ENCODE measurements at places on chromosomes 6 and 20.
A peak's percentile ranks its signal among the peaks of the same experiment; 100 is the strongest.

GRCh38 chr6:2579241-2579761 lies 171.4 kb downstream of the MYLK4 start:
- no peak for DNase-seq

GRCh38 chr20:16057651-16058050 lies 515.6 kb downstream of the KIF16B start:
- DNase-seq, result no peak

GRCh38 chr20:9616833-9617461 lies 102.6 kb downstream of the LAMP5 start:
- DNase-seq, result peak; percentile 83

GRCh38 chr6:13436399-13437217 lies 50.8 kb downstream of the GFOD1 start:
- DNase-seq, result no peak

DNA sequence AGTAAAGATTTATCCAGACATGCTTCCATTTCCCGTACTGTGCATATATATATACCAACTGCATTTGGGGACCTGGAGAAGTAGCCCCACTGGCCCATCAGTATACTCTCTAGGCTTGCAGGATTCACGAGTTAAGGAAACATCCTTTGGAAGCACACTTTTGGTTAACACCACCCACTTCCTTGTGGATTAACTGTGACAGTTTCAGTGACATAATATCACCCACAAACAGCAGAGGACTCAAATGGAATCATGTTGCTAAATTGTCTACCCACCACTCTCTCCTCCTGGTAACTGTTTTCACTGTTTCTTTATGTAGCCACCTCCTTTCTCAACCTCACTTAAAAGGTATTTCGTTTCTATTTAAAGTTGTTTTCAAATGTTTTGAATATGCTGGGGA lies 55.0 kb downstream of the PROKR2 start:
- no peak for DNase-seq

GRCh38 chr20:38127920-38128528 lies 37.0 kb downstream of the TGM2 start:
- no peak for DNase-seq

DNA sequence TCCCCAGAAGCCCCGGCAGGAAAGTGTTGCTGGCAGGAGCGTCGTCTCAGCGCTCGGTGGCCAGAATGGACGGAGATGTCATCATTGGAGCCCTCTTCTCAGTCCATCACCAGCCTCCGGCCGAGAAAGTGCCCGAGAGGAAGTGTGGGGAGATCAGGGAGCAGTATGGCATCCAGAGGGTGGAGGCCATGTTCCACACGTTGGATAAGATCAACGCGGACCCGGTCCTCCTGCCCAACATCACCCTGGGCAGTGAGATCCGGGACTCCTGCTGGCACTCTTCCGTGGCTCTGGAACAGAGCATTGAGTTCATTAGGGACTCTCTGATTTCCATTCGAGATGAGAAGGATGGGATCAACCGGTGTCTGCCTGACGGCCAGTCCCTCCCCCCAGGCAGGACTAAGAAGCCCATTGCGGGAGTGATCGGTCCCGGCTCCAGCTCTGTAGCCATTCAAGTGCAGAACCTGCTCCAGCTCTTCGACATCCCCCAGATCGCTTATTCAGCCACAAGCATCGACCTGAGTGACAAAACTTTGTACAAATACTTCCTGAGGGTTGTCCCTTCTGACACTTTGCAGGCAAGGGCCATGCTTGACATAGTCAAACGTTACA lies 817 bp downstream of the GRM1 start:
- no peak for DNase-seq

GRCh38 chr6:163342571-163343539 lies 71.7 kb upstream of the QKI start:
- DNase-seq, result no peak

DNA sequence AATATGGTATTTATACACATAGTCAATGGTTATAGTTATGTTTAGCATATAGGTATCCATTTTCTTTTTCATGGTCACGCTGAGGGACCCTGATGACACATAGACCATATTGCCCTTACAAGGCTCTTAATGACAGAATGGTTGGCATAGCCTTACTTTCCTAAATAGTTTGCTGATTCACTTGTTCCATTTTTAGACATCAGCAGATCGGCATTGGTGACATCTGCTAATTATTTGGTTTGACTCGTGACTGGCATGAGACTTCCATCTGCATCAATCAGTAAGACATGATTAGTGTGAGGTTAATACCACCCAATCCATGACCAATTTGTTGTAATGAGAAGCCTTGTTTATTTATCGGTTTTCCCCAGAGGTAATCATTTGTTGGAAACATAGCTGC lies 309.7 kb downstream of the ALDH8A1 start:
- no peak for DNase-seq

GRCh38 chr6:2132916-2133315 lies 112.5 kb downstream of the GMDS start:
- no peak for DNase-seq

- no peak for DNase-seq
Observed at GRCh38 chr20:57996936-57997890, 231.2 kb downstream of the ANKRD60 start.

GRCh38 chr6:28979679-28980078 lies 25.4 kb downstream of the ZNF311 start:
- no peak for DNase-seq

DNA sequence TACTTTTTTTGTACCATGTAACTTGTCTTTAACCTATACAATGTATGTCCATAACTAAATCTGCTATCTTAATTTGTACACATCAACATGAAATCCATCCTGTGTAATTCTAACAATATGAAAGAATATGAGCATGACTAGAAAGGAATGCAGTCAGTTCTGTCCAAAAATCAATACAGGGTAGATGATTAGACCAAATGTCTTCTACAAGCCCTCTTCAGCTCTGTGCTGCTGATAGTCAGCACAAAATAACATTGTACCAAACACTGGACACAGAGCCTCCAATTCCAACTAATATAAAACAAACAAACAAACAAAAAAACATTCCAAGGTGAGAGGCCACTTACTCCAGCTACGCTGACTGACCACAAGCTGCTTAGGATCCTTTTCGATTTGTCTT lies 301.4 kb upstream of the IRAK1BP1 start:
- no peak for DNase-seq

DNA sequence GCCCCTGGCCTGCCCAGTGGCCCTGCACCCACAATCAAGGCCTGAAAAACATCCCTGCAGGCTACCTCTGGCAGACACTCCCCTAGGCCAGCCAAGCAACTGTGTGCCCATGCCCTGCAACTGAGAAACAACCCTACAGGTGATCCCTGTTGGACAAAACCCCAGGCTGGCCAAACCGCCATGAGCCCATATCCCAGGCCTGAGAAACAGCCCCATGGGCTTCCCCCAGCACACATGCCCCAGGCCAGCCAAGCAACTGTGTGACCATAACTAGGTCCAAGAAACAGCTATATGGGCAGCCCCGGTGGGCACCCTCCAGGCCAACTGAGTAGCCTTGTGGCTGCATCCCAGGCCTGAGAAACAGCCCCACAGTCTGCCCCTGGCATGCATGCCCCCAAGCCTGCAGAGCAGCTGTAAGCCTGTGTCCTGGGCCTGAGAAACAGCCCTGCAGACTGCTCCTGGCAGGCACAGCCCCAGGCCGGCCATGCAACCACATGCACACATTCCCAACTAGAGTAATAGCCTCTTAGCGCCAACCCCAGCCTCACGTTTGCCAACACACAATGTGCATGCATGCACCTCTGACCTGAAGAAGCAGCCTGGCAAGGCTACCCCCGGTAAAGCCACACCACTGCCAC lies 41.0 kb upstream of the SRSF6 start:
- no peak for DNase-seq

- no peak for DNase-seq
Observed at GRCh38 chr6:82507112-82507511, 143.5 kb downstream of the TPBG start.

- no peak for DNase-seq
Observed at GRCh38 chr20:63567136-63567385, 7.0 kb downstream of the HELZ2 start.

DNA sequence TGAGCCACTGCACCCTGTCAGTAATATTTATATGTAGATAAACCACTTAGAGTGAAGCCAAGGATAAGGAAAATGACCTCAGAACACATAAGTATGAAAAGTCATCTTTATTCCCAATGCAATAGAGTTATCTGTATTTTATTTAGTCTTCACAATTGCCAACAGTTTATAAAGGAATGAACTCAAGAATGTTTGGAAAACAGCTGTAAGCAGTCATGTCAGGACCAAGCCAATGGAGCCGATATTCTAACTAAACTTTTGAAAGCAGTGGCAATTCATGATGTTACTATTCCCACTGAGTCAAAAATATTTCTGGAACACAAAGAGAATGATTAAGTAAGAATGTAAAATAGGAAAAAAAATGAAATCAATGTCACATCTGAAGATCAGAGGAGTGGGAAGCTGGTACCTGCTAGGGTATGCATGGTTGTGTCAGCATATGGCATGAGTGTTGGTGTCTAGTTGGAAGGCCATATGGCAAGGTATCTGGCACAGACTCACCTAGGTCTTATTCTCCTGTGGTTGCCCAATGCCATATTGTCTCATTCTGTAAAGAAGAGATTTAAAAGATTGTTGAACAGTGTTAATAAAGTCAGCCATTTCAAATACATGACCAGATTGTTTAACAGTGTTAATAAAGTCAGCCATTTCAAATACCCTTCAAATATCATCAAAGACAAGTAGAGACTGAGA lies 118.2 kb downstream of the ADAT2 start:
- no peak for DNase-seq

GRCh38 chr20:2114127-2114959 lies 12.7 kb downstream of the STK35 start:
- no peak for DNase-seq

- DNase-seq, result peak; percentile 58
Observed at GRCh38 chr6:25028328-25028727, 92.6 kb upstream of the RIPOR2 start.

DNA sequence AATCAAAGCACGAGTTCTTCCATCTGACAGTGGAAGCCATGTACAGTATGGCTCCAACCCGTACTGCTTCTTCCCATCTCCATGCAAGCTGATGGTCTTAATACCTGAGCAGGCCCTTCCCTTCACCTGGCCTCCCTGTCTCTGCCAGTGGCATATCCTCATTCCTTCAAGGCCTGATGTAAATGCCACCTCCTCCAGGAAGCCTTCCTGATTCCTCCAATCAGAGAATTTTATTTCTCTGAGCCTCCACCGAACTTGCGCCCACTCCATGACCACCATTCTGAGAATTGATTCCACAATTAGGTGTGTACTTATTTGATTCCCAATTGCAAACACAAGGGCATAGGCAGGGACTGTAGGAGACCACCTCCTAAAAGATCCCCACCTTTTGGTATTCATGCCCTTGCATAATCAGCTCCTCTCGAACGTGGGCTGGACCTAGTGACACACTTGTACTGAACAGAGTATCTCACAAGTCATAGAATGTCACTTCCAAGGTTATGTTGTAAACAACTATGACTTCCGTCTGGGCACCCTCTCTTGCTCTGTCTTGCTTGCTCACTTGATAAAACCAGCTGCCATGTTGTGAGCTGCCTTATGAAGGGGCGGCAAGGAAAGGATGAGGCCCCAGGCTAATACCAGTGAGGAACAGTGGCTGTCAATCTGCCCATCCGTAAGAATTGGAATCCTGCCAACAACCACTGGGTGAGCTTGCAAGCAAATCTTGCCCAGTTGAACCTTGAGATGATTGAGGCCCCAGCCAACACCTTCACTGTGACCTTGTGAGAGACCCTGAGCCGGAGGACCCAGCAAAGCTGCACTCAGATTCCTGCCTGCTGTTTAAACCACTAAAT lies 38.8 kb downstream of the CPNE5 start:
- DNase-seq, result peak; percentile 45

DNA sequence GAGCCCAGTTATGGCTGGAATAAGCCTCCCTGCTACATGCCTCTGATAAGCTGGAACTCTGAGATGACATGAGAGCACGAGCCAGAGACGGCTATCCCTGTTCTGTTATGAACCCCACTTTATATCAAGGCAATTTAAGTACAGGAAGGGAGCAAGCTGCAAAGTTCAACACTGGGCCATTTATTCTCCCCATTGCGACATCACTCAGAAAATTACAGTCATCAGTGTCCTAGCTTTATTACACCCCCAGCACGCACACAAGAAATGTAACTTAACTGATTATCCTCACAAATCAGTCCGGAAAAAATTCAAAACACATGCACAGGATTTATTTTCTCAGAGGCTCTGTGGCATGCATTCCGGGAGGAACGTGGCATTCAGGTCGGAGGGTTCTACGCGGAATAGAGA lies 125.3 kb upstream of the SLC2A12 start:
- DNase-seq, result no peak

GRCh38 chr20:53842301-53843099 lies 227.9 kb downstream of the BCAS1 start:
- no peak for DNase-seq

DNA sequence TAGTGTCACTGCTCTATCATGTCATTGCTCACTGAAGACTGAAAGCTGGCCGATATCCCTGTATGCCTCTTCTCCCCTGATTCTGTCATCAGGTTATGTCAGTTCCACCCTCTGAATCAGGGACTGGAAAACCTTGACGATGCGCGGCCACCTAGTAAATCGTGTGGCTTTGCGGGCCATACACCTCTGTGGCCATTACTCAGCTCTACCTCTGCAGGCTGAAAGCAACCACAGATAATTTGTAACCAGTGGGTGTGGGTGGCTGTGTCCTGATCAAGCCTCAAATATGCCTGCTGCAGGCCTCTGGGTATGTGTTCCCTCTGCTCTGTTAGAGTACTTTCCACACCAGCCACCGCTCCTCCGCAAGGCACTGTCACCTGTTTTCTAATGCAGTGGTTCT lies 105.2 kb downstream of the GMPR start:
- DNase-seq, result no peak

GRCh38 chr6:118867181-118867580 lies 26.8 kb upstream of the ASF1A start:
- DNase-seq, result no peak

DNA sequence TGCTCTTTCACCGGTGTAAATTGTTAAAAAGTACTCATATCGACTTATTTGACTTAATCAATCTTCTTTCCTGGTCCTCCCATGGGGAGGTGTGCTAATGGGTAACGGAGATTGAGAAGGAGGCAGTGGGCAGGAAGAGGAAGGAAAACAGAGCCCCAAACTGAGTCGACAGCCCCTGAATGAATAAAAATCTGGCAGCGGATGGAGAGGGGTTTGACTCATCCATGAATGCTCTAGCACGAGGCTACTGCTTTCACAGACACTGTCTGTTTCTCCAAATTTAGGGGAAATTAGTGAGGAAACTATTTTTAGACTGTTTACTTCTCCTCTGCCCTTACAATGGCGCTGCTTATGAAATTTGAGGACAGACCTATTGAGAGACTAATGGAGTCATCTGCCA lies 142.2 kb upstream of the ATXN1 start:
- DNase-seq, result no peak

GRCh38 chr20:49685161-49685601 lies 28.5 kb downstream of the B4GALT5 start:
- DNase-seq, result no peak

- DNase-seq, result no peak
Observed at GRCh38 chr6:15044146-15044882, 201.6 kb upstream of the JARID2 start.

GRCh38 chr6:111973927-111974639 lies 79.8 kb upstream of the CCN6 start:
- DNase-seq, result peak; percentile 29

GRCh38 chr6:44045672-44046015 lies 81.6 kb downstream of the MRPL14 start:
- DNase-seq, result no peak

- DNase-seq, result no peak
Observed at GRCh38 chr20:20941468-20941889, 164.7 kb downstream of the LINC00237 start.

- DNase-seq, result no peak
Observed at GRCh38 chr6:1724616-1725015, 114.9 kb downstream of the FOXC1 start.
